HepG2 (cell line): ENCODE measurements at places on chromosomes 7 and 10. TPM values are rescaled to one million over a fixed set of nuclear protein-coding genes. Genes with fewer than 3 reads are reported as not detected.

DNA sequence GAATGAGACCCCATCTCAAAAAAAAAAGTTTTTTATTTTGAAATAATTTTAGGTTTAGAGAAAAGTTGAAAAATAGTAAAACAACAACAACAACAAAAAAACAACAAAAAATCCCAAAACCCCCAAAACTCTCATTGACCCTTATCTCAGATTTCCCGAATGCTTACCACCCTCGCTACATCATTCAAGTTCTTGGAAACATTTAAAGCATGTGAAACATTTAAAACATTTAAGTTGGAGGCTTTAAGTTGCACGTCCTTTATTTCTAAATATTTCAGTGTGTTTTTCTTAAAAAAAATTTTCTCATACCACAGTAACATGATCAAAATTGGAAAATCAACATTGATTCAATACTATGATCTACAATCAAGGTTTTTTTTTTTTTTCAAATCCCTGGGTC, 382 bp upstream of the ARMS2 start:
- DNase-seq: no peak

- DNase-seq: no peak
Measured at GRCh38 chr7:41416208-41416595, 286.7 kb downstream of the INHBA start.

DNA sequence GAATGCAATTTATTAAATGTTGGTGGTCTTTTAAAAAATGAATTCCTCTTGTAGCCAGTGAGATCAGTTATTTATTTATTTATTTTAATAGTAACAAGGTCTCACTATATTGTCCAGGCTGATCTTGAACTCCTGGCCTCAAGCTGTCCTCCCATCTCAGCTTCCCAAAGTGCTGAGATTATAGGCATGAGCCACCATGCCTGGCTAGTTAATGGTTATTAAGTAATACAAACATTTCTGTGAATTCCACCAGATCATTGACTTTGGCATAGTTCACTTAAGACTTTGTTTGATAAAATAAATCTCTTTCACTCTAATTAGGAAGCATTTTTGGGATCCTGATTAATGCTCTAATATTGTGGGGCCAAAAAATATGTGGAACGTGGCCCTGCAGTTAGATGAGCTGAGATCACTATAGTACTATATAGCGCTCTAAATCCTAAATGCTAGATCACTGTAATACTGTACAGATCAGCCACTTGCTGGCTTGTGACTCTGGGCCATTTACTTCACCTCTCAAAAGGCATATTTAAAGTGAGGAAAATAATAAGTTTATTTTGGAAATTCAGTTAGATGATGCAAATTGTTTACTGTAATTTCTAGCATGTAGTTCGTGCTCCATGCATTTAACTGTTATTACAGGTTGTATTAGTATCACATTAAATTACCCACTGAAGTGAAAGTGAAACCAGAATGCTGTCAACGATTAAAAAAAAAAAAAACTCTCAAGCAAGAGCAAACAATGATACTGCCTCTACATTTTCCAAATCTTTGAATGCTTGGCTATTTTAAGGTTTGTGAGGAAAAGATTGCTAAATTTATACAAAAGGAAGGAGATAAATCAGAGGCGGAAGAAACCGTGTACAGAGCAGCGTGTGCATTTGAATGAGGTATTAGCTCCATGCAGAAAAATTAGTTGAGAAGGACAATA, 15.9 kb upstream of the FAS start:
- no peak for DNase-seq

DNA sequence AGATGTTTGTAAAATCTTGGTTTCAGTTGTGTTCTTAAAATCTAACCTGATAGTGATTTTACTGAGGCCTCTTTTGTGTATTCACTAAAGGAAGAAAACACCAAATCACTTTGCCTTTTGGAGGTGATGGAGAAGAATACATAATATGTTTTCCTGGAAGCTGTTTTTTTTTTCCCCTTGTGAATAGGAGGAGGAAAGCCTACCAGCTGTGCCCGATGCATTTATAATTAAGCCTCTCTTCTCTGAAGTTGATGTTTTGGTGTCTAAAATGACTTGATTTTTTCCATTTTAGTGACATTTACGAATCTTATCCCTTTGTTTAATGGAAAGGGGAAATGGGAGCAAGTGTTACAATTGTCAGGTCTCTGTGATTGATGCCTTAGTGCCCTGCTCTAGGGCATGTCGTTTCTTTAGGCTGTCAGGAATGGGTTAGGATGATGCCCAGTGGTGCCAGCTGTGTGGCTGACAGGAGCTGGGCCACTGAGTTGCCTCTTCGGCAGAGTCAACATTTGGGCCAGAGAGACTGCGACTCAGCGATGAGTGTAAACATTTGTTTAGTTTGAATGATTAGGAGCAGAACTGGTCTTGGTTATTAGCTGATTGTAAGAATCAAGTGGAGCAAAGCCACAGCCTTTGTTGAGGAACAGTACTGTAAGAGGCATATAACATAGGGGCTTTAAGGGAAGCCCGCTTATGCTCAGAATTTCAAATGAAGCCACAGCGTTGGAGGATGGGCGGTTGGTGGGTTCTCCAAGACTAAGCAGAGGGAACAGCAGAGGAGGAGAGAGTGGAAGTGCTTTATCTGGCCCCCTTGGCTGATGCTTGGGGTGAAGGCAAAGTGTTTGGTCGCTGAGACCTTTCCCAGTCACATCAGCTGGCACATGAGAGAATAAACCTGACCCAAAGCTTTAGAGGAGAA, 81.6 kb downstream of the CDK14 start:
- DNase-seq: no peak

- no peak for DNase-seq
Measured at GRCh38 chr7:76359978-76360638, 1.3 kb upstream of the YWHAG start.

The UMAD1 gene
- polyA plus RNA-seq: 12.4 and 16.8 TPM in 2 replicates

DNA sequence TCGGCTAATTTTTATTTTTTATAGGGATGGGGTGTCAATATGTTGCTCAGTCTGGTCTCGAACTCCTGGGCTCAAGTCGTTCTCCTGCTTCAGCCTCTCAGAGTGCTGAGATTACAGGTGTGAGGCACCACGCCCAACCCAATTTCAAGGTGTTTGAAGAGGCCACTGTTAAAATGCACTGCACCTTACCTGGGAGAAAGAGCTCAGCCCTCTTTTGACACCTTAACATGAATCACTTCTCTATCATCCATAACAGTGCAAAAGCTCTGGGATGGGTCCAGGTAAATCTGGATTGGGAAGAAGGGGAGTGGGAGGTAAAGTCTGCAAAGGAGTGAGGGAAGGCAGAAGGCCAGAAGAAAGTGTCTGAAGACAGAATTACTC, 557 bp upstream of the ZNF282 start:
- DNase-seq: no peak

The VENTX gene
- not detected in 2 replicates for polyA plus RNA-seq

DNA sequence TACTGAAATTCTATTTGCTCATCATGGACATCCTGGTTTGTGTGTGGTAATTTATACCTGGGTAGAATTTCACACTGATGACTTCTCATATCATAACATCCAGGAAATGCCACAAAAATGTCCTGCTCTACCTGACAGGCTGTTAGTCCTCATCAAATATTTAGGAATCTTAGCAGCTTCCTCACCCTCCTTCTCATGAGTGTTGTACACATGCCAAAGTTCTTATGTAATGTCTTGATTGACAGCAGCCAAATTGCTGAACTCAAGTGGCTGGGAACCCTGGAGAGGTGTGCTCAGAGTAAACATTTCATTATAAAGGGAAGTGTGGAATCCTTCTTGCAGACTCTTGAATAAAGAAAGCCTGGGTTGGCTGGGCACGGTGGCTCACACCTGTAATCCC, 8.9 kb downstream of the EEPD1 start:
- DNase-seq: no peak

The POLR2J2 gene
- 2.7 and 2.8 TPM in 2 replicates for polyA plus RNA-seq

DNA sequence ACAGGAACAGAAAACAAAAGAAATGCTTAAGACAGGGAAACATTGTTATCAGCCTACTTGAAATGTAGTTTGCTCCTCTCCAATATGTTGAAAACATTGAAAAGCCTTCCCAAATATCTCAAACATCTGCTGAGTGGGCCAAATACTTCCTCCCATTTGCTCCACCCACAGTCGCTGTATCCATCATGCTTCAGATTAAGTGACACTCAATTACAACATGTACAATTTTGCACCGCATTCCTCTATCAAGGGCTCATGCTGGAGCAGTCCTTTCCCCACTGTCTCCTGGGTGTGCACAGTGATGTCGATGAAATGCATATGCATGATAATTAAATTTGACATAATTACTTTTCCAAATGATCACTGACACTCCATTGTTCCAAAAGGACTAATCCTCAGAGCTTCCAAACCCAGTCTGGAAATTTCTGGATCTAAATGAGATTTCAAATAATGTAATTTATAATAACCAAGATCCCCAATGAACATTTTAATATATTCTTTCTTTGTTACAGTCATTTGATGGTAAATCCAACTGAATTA, 604.6 kb downstream of the GRID1 start:
- no peak for DNase-seq

The EGR2 gene
- 0.14 and 0.15 TPM in 2 replicates for polyA plus RNA-seq

DNA sequence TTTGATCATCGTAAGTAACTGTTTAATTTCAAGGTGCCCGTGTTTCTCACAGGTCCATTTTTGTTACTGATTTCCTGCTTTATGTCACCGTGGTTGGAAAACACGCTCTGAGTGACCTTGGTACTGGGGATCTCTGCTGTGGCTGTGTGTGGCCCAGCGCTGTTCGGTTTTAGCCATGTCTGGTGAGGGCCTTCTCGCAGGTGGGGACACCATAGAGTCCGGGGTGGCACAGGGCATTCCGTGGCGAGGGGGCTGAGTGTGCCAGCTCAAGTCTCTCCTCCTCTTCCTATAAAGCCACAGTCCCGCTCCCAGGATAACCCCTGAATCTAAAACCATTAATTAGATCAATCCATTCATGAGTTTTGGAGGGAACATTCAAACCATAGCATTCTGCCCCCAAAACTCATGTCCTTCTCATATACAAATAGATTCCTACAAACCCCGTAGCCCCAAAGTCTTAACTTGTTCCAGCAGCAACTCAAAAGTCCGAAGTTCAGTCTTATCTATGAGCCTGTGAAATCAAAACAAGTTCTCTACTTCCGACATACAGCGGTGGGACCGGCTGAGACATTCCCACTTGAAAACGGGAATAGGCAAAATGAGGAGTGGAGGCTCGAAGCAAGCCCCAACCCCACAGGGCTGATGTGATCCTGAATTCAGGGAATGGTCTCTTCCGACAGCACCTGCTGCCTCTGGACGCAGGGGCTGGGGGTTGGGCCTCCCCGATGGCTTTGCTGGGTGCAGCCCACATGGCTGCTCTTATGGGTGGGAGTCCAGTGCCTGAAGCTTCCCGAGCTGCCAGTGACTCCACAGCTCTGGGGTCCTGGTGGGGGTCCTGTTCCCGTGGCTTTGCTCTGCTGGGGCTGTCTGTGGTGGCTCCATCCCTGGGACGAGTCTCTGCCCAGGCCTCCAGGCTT, 55.0 kb upstream of the NKX6-2 start:
- DNase-seq: no peak

GRCh38 chr7:29508608-29509007, 55.0 kb upstream of the PRR15 start:
- no peak for DNase-seq

GRCh38 chr7:27143950-27144780, 684 bp upstream of the HOXA5 start:
- no peak for DNase-seq

DNA sequence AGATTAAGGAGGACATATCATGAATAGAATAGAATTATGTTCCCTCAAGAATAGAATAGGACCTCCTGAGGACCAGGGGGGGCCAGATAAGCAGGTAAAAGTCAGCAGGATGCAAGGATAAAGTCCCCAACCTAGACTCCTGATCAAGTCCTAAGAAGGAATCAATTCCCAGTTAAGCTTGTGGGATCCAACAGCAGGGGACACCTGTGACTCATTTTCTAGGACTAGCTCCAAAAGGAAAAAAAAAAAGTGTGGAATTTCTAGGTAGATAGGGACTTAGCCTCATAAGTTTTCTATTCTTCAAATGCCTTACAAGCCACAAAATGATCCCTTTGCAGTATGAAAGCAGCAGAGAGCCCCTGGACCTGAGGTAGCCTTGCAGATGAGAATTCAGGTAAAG, 336.2 kb downstream of the WDR11 start:
- DNase-seq: no peak

GRCh38 chr10:29663718-29664117, 28.9 kb upstream of the SVIL start:
- DNase-seq: no peak

- no peak for DNase-seq
Measured at GRCh38 chr7:151168003-151168786, 701 bp upstream of the GBX1 start.
